ENCODE measurements at places on chromosomes 2 and 18. TPM values are rescaled to one million over a fixed set of nuclear protein-coding genes. Genes with fewer than 3 reads are reported as not detected.

Gene CDKL4
- 0.17 TPM for polyA plus RNA-seq

DNA sequence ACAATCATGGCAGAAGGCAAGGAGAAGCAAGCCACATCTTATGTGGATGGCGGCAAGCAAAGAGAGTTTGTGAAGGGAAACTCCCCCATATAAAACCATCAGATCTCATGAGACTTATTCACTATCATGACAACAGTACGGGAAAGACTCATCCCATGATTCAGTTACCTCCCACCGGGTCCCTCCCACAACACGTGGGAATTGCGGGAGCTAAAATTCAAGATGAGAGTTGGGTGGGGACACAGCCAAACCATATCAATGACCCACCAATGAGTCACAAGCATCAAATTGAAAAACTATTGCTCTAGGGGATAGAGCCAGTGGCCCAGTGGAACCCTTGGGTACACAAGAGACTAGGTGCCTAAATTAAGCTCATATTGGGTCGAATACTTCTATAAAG is 157.4 kb downstream of the FBXO15 start:
- H3K36me3 ChIP-seq, result no peaks in the 10 kb centered on the region
- H3K27ac ChIP-seq, result no peak overlapping the region
- H3K4me1 ChIP-seq, result no peaks in the 10 kb centered on the region
- DNase-seq, result no peak

DNA sequence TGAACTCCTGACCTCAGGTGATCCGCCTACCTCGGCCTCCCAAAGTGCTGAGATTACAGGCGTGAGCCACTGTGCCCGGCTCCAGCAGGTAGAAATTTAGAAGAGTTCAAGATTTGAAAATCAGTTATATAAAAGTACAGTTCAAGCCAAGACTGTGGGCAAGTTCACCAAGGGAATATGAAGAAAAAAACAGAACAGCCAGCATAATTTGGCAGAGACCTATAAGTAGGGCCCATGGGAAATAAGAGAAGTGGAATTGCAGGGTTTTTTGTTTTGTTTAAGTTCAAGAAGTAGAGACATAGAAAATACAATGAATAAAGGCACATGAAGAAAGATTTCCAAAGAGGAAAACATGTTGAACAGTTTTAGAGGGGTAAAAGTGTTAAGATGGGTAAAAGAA is 57.9 kb downstream of the BAZ2B start:
- no peak overlapping the region for H3K4me3 ChIP-seq
- H3K27ac ChIP-seq, result no peak overlapping the region
- no peaks in the 10 kb centered on the region for H3K36me3 ChIP-seq
- H3K4me1 ChIP-seq, result peaks cover 4% of the 10 kb centered on the region
- DNase-seq, result no peak
- no peaks in the 10 kb centered on the region for H3K27me3 ChIP-seq

GRCh38 chr2:240725671-240726070 is 34.0 kb downstream of the AQP12A start:
- H3K4me3 ChIP-seq, result no peak overlapping the region
- H3K36me3 ChIP-seq, result no peaks in the 10 kb centered on the region
- DNase-seq, result no peak
- no peaks in the 10 kb centered on the region for H3K27me3 ChIP-seq
- H3K4me1 ChIP-seq, result no peaks in the 10 kb centered on the region
- H3K27ac ChIP-seq, result no peak overlapping the region

Gene RGPD5
- polyA plus RNA-seq, result 10.4 TPM

DNA sequence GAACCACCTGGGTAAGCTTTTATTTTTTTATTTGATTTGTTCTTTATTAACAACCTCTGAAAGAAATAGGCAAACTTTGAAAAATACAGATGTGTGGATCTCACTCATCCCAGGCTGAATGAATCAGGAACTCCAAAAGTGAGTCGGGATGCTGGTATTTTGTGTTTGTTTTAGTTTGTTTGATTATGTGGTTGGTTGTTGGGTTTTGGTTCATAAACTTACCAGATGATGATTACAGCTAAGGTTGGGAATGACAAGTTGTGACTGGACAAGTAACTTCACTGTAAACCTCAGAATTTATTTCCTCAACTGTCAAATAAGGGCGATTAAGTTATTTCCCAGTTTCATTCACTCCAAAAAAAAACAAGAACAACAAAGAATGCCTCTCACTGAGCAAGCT is 80.5 kb upstream of the KIF5C start:
- no peak for DNase-seq
- H3K4me1 ChIP-seq, result no peaks in the 10 kb centered on the region
- no peaks in the 10 kb centered on the region for H3K27me3 ChIP-seq
- no peak overlapping the region for H3K27ac ChIP-seq
- H3K36me3 ChIP-seq, result no peaks in the 10 kb centered on the region

Gene DNER
- polyA plus RNA-seq, result 0.01 TPM

DNA sequence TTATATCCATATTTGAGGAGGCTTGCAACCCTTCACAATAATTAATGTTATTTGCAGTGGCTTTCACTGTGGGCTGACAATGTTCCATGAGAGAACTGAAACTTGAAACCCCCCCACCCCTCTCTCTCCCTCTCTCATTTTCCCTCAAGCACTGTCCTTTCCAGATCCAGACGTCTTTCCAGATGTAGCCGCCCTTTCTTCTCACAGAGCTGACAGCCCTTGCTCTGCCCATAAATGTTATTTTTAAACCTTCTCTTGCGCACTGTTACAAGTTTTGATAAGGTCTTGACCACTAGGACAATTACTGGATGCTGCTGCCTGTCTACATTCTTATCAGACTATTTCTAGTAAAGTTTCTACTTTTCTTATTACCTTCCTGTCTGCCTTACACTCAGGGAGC is 91.4 kb upstream of the LINC00305 start:
- no peaks in the 10 kb centered on the region for H3K36me3 ChIP-seq
- no peak overlapping the region for H3K27ac ChIP-seq
- no peak for DNase-seq
- no peaks in the 10 kb centered on the region for H3K27me3 ChIP-seq
- H3K4me1 ChIP-seq, result no peaks in the 10 kb centered on the region
- no peak overlapping the region for H3K4me3 ChIP-seq

Gene AAMP
- 99.0 TPM for polyA plus RNA-seq

Gene ALLC
- not detected for polyA plus RNA-seq

- no peak overlapping the region for H3K27ac ChIP-seq
- no peaks in the 10 kb centered on the region for H3K27me3 ChIP-seq
- no peaks in the 10 kb centered on the region for H3K4me1 ChIP-seq
- no peak for DNase-seq
- no peak overlapping the region for H3K4me3 ChIP-seq
Measured at GRCh38 chr2:238906936-238907716, 59.2 kb downstream of the TWIST2 start.

All from endothelial cell of umbilical vein (primary cell).